GM20000 (cell line): ENCODE measurements at places on chromosomes 6 and 20.

DNA sequence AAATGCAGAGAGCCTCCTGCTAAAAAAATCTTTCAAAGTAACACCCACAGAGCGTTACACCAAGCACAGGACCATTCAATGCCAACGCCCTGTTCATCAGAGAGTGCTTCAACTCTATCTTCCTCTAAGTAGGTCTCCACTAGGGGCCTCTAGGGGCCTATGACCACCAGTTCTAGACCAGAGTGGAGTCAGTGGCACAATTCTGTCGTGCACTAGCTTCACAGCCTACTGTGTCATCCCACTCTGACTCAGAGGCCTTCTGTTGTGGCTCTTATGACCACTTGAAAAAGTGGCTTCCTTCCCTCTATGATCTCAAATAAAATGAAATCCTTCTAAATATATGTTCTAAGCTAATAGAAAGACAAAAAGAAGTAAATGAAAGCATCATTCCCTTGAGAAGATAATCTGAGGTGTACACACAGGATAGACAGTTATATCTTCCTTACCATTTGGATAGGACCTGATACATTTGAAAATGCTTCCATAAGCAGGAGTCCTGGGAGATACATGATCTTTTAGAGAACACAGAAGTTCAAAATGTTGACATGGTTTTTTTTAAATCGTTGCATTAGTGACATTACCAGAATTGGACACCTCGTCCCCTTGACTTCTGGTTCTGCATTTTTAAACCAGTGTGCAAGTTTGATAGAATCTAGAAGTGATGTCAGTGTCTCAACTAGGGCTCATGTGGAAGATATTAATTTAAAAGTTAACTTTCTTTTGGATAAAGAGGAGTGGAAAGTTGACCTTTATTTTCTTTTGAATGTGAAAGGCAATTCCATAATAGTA, 151.9 kb downstream of the SH3BGRL2 start:
- no peak for DNase-seq

DNA sequence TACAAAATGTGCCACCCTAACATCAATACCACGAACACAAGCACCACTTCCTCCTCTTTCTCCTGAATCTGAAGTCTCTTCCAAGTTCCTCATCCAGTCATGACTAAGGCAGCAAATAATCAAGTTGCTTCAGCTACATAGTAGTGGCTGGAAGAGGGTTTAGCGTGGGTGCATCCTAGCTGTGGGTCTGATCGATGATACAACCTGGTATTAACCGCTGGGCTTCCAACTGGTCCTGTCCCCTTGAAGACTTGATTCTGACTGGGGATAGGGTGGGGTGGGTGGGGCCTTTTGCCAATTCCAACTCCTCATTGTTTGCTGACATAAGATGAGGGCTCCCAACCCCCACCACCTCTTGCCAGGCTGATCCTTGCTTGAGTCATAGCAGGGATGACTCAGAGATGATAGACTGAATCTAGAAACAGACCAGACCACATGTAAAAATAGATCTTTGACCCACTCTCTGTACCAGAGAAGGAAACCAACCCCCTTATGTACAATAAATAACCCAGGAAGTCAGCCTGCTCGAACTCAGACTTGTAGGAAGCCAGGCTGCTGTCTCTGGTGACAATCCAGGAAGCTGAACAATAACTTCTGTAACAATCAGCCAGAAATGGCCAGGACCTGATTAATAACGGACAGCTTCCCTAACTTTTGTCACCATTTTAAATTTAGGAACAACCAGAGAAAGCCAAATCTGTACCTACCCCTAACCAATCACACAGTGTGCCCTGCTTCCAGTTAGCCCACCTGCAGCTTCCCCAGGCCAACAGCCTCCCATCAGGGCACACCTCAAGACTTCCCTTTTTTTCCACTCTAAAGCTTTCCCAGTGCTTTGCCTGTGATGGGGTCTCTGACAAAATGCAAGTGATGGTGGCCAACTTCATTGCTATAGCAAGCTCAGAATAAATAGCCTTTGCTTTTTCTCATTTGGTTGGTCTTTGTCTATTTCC, 68.9 kb upstream of the FAM184A start:
- peak; percentile 63 for DNase-seq

- DNase-seq: no peak
These were observed 53.9 kb upstream of the ESR1 start for GRCh38 chr6:151753581-151753980.

GRCh38 chr6:155024391-155025027, 29.4 kb downstream of the TIAM2 start:
- DNase-seq: no peak

DNA sequence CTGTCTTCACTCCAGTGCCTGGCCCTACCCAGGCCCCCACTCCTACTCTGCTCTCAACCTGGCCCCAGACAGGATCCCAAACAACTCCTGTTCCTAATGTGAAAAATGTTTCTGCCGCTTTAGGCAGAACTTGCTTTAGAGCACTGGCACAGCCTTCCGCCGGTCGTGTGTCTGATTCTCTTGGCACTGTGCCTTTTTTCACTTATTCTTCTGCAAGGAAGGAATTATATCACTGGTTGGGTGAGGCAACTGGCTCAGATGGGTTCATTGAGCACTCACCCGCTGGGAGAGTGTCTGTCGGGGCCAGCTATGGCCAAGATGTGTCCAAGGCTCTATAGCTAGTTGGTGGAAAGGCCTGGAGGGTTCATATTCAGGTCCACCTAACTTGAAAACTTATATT, 33.6 kb upstream of the HLA-A start:
- no peak for DNase-seq

DNA sequence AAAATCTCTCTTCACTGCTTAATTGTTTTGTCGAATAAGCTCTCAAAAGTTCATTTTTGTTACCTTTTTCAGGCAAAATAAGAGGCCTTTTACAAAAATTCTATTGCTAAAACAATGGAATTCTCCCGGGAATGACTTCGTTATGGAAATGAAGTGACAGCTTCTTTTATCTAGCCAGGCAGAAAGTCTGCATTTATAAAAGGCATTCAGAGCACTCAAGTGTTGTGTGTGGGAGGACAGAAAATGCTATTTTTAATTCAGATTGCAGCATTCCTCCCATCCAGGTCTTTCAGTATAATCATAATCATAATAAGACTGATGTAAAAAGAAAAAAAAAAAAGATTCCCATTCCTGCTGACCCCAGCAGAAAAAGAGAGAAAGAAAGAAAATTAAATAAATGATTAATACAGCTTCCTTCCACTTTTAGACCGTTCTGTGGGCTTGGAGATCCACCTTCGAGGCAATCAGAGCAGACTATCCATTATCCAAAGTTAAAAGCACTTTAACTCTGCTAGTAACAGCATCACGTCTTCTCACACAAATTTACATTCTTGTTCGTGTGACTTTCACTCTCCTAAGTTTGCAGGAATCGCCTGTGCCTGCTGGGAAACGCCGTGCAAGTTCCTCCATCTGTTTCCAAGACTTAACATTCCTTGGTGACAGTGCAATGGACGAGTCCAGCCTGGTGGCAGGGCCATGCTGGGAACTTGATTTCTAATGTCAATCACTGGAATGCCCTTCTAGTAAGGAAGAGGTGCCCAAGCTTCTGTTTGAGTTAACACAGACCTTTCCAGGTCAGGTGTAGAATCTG, 258.8 kb downstream of the GMPR start:
- no peak for DNase-seq

DNA sequence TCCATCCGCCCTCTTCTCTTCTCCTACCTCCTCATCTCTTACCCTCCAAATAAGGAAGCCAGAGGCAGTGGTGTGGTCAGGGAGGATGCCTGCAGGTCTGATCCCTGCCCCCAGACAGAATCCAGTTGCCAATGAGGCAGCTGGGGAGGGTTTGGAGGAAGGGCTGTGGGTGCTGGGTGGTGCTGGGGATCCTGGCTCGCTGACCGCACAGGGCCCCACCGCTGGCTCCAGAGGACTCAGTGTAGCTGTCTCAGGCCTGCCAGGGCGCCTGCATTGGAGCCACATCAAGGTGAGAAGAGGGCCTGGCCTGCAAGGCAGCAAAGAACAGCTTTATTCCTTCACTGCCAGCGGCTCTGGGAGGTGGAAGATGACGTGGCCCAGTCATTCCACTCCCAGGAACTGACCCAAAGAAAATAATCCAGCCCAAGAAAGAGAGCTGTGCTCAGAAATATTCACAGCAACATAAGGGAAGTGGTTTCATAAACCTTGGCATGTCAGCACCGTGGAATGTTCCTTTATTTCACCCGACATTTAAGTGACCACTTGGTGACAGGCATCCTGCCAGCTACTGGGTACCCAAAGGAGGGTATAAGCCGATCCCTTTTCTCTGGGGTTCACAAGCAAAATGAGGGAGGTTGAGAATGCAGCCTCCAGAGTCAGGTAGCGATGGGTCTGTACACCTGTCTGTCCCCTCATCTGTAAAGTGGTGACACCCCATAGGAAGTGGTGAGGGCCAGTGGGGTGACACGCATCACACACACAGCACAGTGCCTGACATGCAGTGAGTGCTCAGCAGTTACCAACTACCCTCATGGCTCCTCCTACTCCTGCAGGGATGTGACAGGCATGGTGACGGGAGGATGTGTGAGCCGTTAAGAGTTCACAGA, 125.1 kb downstream of the SNX5 start:
- DNase-seq: no peak

DNA sequence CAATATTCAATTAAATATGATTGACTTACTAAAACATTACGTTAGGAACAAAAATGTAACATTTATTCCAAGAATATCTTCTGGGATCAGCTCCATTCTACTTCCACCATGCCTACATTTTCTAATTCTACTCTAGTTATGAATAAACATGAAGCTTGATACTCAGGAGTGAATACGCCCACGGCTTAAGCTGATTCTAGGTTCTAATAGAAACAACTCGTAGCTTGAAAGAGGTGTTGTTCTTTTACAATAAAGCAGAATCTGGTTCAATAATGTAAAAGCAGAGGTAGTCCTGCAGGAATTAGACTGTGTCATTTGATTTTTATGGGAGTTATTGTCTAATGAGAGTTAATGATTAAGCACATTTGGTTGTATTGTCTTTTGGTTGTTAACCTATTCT, 107.3 kb upstream of the OLIG3 start:
- DNase-seq: no peak

- no peak for DNase-seq
These were observed 41.3 kb downstream of the MACROD2 start for GRCh38 chr20:14036567-14036966.

- no peak for DNase-seq
These were observed 17.5 kb downstream of the PPARD start for GRCh38 chr6:35359744-35360348.

DNA sequence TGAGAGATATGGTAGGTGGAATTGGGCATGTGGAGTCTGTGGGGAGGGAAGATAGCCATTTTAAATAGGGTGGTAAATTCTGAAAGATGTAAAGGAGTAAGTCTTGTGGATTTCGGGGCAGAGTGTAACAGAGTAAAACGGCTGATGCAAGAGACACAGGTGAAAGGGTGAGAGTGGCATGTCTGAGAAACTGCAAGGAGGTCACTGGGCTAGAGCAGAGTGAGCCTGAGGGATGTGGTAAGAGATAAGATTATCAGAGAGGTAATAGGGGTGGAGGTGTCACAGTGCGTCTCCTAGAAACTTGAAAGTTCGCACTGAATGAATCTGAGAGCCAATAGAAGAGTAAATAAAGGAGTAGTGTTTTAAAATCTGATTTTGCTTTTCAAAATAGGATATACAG, 308.1 kb downstream of the EPM2A start:
- no peak for DNase-seq

DNA sequence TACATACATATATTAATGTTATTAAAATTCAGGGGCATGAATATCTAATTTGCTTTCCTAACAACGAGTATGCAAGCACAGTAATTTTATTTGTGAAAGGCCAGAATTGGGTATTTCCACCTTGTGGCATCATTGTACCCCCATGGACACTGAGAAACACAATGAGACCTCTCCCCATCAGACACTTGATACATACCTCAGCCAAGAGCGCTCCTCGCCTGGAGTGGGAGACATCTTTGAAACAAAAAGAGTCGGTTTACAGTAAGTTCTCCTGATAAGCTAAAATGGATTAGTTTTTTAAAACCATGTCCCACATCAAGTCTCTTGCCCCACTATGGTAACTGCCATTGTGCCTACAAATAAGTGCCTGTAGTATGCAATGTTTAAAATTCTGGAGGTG, 2.1 kb downstream of the CNR1 start:
- DNase-seq: no peak

DNA sequence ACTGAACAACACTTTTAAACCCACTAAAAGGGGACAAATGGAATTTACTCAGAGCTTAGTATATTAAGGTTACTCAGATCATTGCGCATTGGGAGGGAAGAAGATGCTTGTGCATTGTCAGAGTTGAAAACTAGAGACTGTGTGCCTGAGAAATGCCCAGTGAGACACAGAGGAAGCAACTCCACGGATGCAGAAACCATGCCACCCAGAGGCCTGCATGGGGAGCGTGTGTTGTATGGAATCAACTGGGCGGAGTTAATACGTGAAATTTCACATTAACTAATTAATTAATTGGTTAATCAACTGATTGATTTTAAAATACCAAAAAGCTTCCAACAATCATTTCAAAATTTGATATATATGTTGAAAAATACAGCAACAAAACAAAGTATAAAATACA, 391.6 kb downstream of the PLCB1 start:
- DNase-seq: no peak

DNA sequence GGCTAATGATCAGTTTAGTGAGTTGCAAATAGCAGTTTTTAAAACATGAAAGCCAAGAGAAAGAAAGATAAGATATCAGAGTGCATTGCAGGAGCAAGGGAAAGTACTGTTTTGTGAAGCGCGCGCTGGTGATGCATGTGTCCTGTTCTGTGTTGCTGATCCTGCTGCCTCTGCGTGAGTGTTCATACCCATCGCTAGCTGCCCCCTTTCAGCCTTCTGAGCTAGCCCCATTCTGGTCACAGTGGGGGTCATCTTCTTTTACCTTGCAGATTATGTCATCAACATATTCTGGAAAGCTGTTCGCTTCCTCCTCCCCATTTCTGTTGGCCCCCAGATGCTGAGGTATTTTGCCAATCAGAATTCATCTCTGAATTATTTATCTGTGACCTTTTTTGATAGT, 1.9 kb downstream of the MRAP2 start:
- no peak for DNase-seq

DNA sequence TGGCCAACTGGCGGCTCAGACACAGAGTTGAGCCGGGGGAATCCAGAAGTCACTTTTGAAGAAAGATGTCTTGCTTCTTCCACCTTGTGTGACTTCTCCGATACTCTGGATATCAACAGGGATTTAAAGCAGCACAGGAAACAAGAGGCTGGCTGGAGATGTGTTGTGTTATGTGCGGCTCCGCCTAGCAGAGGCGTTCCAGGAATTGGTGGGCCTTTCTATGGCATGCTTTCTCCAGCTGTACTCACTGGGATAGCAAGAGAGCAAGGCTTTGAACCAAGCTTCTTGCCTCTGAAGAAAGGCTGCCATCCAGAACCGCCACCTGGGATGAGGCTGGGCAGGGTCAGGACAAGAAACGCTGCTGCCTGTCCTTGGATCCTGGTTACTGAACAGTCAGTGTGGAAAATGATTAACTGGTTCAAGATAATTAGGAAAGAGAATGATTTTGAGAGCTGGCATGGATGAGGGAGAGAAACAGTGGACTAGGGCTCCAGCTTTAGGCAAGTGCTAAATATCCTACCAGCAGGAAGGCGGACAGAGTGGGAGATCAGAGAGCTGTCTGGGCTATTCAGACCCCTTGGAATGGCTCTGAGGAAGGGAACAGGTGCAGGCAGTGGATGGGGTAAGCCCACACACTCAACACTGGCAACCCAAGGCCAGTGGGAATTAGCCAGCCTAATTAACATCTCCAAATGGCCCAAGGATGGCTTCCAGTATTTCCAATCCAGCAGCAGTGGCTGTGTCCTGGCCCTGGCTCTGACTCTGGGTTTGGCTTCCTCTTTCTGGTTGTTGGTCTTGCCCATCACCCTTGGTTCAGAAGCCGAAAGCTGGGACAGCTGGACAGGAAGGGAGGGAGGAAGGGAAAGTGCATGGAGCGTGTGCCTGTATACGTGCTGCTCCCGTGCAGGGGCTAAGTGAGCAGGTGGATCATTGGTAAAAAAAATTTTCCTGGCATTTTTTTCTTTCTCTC, 31.9 kb downstream of the INSM1 start:
- no peak for DNase-seq
